NCI-H1092 (cell line): ENCODE measurements at places on chromosomes 5 and 9.

DNA sequence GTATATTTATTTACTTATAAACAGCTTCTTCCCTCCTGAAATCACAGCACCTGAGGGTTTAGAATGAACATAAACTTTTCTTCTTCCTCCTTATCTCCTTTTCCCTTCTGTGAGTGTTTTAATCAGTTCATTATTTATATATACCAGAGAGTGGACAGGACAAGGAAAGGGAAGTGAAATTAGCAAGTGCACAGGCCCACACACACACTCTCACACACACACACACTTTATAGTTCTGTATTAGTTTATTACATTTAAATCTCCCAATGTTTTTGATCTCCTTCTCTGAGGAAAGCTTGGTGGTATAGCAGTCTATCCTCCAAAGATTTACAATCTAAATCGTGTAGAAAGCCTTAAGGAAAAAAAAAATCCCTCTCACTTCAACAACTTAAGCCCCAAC is 353.5 kb downstream of the NDUFS4 start:
- no peak for DNase-seq

DNA sequence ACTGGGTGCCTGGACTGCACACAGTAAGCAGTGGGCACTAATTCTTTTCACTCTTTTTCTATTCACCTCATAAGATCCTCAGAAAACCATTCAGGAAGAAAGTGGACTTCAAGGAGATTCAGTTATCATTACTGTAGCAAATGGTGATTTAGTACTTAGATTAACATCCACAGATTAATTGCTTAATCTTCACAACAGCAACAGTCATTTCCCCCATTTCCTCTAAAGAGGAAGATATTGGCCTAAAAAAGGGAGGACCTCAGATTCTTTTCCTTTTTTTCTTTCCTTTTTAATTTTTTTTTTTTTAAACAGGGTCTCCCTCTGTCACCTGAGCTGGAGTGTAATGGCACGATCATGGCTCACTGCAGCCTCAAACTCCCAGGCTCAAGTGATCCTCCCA is 64.4 kb downstream of the AUH start:
- DNase-seq, result no peak

DNA sequence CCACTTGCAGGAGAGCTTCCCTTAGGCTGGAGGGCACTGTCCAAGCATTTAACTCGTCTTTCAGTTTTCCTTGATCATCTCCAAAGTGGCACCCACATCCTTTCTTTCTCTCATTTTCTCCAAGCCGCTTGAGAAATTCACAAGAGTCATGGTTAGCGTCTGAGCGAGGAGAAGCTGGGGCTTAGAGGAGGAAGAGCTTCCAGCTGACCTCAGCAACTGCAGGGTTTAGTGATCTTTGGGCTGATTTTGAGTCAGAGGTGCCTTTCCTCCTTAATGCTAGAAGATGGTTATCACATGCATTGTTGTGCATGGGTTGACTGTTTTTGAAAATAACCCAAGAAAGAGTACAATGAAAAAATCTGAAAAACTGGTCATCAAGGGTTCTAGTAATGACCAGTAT is 134.7 kb downstream of the GADD45G start:
- DNase-seq, result no peak

GRCh38 chr5:53364061-53364460 is 116.4 kb upstream of the FST start:
- no peak for DNase-seq

DNA sequence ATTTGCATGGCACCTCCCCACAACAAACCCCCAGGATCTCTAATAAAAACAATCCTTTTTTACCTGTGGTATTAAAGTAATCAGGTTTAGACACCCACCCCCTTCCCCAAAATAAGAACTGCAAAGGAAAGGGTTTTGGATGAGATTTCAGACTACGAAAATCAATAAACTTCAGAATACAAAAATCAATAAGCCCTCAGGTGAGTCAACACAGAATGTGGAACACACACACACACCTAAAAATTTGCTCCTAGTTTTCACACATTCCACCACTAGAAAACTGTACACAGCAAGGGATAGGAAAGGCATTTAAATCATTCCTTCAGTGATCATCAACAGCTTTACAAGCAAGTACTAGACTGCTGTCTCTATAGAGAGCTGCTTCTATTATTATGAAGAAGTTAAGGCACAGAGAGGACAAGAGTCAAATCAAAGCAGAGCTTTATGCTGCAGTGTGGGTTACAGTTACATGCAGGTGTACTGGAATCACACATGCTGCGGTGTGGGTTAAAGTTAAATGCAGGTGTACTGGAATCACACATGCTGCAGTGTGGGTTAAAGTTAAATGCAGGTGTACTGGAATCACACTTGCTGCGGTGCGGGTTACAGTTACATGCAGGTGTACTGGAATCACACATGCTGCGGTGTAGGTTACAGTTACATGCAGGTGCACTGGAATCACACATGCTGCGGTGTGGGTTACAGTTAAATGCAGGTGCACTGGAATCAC is 36.3 kb downstream of the PFDN1 start:
- no peak for DNase-seq

GRCh38 chr5:91684625-91685024 is 301.5 kb upstream of the ARRDC3 start:
- no peak for DNase-seq

DNA sequence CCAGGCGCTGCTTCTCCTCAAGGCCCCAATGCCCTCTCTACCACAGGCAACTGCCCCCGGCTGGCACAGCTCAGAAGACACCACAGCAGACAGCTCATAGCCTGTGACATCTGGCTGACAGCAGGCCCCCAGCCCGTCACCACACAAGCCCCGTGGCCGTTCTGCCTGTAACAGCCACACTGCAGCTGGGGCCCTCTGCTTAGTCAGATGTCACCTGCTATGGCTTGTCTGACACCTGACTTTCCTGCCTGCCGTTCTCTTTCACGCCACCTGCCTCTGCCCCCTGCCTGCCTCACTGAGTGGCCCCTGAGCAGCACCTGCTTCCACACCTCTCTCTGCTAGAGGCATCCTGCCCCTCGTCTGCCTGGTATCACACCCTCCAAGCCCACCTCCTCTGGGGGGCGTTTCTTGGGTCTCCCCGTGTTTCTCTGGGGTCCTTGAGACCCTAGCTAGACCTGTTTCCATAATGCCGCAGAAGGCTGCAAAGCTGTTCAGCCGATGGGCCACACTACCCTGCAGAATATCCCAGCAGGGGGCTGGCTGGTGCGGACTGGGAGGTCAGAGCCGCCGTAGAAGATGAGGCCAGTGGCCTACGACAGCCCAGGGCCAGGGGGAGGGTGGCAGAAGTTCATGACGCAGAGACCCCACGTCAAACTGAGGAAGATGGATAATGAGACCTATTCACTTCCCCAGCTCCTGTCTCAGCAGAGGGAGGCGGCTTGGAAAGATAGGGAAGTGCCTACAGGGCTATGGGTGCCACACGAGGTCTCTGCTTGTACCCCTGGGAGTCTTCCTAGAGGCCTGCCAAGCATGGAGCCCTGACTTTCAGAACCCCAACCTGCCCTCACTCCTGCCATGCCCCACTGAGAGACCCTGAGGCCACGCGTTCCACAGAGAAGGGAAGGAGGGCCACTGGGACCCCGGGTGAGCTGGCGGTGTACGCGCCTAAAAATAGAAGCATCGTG is 95.1 kb downstream of the ZNF354C start:
- no peak for DNase-seq

DNA sequence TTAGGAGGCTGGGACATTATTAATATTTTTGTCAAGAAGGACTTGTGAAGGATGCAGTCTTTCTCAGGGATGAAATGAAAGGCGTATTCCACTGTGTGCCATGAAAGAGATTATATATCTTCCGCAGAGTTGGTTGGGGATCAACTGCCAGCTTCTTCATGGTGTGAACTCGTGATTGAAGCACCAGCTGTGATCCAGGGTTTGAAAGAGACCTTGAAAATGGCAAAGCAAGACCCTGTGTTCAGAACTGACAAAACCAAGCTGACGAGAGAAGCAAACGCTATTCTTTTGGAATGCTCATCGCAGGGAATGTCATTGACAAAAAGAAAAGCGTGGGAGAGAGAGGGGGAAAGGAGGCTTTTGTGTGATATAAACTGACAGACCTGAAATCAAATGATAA is 263.9 kb upstream of the ZNF608 start:
- DNase-seq, result no peak

GRCh38 chr5:169629847-169630548 is 7.1 kb upstream of the DOCK2 start:
- no peak for DNase-seq

DNA sequence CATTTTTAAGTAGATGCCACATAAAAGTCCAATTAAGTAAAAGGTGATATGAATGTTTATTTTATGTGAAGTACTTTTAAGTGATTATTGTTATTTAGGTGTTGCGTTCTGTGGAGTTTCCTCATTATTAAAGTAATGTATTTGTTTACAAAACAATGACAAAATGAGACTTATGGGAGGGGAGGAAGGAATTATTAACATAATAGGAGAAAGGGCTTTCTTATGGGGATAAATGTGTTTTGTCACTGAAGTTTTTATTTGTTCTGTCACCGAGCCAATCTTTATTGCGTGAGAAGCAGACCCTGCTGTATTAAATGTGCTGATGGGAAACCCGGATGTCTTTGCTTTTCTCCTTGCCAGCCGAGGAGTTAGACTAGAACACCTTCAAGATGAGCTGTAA is 44.5 kb downstream of the TRIO start:
- DNase-seq, result no peak

DNA sequence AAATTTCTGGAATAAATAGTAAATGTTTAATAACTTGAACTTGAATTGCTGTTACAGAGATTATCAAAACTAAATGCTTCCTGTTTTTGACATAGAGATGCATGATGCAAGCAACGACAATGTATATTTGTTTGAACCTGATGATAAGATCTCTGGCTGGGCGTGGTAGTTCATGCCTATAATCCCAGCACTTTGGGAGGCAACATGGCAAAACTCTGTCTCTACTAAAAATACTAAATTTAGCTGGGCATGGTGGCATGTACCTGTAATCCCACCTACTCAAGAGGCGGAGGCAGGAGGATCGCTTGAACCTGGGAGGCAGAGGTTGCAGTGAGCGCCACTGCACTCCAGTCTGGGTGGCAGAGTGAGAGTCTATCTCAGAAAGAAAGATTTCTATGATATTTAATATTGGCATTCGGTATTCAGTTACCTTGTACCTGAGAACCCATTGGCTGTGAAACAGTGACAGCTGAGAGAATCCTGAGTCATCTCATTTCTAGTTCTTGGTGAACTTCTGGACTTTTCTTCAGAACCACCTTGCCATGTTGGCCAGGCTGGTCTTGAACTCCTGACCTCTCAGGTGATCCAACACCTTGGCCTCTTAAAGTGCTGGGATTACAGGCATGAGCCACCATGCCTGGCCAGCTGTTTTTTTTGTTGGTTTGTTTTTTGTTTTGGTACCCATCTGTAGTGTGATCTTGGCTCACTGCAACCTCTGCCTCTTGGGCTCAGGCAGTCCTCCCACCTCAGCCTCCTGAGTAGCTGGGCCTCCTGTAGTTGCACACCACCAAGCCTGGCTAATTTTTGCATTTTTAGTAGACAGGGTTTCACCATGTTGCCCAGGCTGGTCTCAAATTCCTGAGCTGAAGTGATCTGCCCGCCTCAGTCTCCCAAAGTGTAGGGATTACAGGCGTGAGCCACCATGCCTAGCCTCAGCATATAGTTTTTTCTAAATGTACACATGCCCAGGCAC is 10.0 kb upstream of the FGF18 start:
- DNase-seq, result no peak

DNA sequence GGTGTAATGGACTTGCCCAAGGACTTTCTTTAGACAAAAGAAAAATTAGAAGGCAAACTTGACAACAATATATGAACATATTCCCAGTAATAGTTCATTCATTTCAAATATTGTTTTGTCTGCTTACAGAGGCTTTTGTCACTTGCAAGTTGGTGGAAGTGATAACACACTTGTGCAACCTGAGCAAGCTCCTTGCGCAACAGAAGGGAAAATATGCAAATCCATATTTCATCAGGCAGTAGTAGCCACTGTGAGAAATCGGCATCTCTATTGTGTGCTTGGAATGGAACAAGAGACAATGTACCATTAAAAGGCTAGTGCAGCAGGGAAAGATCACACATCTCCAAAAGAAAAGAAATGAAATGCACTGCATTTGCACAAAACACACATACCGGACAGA is 125.3 kb upstream of the RASEF start:
- no peak for DNase-seq

- DNase-seq, result no peak
Measured at GRCh38 chr5:1917830-1918487, 35.2 kb upstream of the IRX4 start.

- no peak for DNase-seq
Measured at GRCh38 chr5:109753279-109753678, 63.6 kb downstream of the MAN2A1 start.

DNA sequence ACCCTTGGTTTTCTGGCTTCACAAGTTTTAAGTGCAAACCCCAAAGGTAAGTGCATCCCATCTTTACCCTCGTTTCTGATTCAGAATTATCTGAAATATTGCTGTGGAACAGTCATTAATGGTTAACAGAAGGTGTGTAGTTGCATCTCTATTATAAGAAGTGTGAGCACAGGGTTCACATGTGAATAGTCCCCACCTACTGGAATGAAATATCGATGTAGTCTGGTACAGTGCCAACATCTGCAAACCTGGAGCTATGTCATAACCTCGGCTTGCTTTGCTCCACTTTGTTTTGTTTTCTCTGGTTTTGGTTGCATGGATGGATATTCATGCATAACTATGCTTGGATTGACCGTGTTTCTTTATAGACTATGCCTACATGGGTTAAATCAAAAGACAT is 12.6 kb downstream of the HTR4 start:
- DNase-seq, result no peak

- DNase-seq, result no peak
Measured at GRCh38 chr9:88161144-88161543, 22.9 kb upstream of the SPATA31C2 start.
